ENCODE measurements at places on chromosomes 4 and X. TPM values are rescaled to one million over a fixed set of nuclear protein-coding genes. Genes with fewer than 3 reads are reported as not detected.

Gene PF4V1
- total RNA-seq, result not detected

Gene DGKK
- total RNA-seq, result not detected

Gene CCDC149
- 2.1 TPM for total RNA-seq

Gene CYBB
- not detected for total RNA-seq

Gene PABPC4L
- total RNA-seq, result 0.09 TPM

Gene PPP4R3C
- not detected for total RNA-seq

Gene DSPP
- total RNA-seq, result not detected

Gene ZC4H2
- 2.0 TPM for total RNA-seq

Gene TLR1
- total RNA-seq, result 0.32 TPM

Gene FHIP1A
- 0.18 TPM for total RNA-seq

Gene IL1RAPL1
- total RNA-seq, result not detected

Gene HEPH
- total RNA-seq, result not detected

Gene NEUROG2
- not detected for total RNA-seq

Gene TSPAN7
- total RNA-seq, result 3.2 TPM

Gene SLC16A2
- total RNA-seq, result 24.6 TPM

Gene USP17L28
- not detected for total RNA-seq

Gene PALLD
- 60.7 TPM for total RNA-seq

Gene ITIH6
- not detected for total RNA-seq

Gene SPP1
- 218 TPM for total RNA-seq

Data from A549 treated with ZK216348 at 1 μM for 4 hours (cell line).